ENCODE measurements at places on chromosomes 13 and 19.

DNA sequence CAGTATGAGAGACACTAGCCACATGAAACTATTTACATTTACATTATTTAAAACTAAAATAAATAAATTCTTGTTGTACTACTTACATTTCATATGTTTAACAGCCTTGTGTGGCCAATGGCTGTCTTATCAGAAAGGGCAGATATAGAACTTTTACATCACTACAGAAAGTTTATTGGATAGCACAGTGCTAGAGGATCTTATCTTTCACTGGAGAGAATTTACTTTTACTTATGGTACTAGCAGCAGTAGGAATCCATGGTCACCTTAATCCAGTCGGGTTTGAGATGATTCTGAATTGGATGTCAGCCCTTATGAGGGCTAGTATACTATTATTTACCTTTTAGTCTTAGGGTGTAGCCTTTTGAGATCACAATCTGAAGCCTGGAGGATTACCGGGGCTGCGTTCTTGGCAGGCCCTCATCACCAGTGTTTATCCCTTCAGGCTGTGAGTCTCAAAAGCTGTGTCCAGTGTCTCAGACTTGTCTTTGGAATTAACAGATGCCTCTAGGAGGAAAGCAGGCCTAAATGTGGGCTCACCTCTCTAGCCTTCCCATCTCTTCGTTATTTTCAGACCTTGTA lies 21.7 kb downstream of the IFT88 start:
- DNase-seq = no peak

- no peak for DNase-seq
Measured at GRCh38 chr13:29556742-29557141, 38.7 kb downstream of the SLC7A1 start.

DNA sequence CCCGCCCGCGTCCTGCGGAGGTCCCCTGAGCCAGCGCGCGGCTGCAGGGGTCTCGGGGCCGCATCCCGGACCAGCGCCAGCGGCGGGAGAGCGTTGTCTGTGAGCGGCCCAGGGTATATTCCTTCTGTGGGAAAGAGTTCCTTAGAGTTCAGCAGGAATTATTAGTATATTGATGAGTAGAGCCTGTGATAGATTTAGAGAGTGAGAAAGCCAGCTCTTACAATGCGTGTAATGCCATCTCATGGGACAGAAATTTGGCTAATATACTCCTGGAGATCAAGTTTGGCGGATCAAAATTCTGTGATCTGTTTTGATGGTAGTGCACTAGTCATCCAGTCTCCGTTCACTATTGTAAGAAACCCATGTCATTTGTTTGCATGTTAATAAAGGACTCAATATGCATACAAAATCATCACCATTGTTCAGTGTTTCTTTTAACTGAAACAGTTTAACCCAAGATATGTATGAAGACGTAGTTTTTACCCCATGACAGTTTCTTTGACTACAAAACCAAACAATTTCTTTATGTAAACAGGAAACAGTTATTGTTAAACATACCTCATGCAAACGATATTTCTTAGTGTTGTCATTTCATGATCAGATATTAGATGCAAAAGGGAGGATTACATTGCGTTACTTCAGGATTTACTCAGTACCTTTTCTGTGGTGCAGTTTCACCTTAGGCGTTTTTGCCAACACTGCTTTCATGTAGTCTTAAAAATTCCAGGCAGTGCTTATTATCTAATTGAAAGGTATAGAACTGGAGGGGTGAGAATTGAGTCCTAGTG lies 9.9 kb downstream of the TNFRSF19 start:
- no peak for DNase-seq

- peak; percentile 91 for DNase-seq
Measured at GRCh38 chr19:51338563-51339312, 3.2 kb downstream of the VSIG10L start.

GRCh38 chr13:48831248-48831647 lies 144.5 kb upstream of the FNDC3A start:
- no peak for DNase-seq

- DNase-seq = no peak
Measured at GRCh38 chr13:27965740-27966640, 3.1 kb downstream of the CDX2 start.

DNA sequence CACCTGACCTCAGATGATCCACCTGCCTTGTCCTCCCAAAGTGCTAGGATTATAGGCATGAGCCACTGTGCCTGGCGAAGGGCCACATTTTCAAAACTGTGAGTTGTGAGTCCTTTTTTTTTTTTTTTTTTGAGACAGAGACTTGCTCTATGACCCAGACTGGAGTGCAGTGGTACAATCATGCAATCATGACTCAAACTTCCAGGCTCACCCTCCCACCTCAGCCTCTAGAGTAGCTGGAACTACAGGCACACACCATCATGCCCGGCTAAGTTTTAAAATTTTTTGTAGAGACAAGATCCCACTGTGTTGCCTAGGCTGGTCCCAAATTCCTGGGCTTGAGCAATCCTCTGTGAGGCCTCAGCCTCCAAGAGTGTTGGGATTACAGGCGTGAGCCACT lies 3.8 kb upstream of the MYPOP start:
- no peak for DNase-seq

DNA sequence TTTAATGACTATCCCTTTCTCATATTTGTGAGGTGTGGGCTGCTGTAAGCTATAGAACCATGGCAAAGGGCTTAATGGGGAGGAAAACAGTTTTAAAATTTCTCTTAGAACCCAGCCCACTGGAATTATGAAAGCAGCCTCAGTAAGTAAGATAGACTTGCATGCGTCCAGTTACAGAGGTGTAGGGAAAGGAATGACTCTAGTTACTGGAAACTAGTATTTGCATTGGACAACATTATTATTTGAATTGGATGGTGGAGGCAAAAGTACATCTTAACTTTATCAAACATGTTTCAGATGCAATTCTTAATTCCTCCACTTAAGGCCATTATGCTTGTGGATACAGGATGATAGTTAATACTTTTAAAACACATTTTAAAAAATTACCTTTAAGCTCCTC lies 292.9 kb downstream of the SPRY2 start:
- DNase-seq = no peak

- DNase-seq = no peak
Measured at GRCh38 chr19:8116437-8117293, 32.7 kb downstream of the FBN3 start.

GRCh38 chr19:55197528-55197927 lies 11.8 kb downstream of the PTPRH start:
- DNase-seq = no peak

DNA sequence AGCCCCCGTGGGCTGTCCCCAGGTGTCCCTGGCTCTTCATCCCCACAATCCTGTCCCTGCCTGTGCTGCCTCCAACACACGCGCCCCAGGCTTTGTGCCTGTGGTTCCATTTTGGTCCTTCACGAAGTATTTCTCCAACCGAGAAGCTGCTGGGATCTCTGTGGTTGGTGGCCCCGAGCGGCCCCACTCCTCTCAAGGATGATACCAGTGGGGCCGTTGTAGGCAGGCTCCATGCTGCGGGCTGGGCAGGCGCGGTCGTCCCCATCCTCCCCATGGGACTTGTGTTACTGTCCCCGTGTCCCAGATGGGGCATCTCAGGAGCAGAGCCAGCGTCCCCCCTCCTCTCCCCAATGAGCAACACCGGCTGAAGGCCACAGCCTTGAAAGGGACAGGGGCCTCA lies 3.7 kb upstream of the ZNF554 start:
- no peak for DNase-seq

- DNase-seq = no peak
Measured at GRCh38 chr13:92719868-92720267, 506.7 kb upstream of the GPC6 start.

GRCh38 chr13:41637586-41637985 lies 180.2 kb downstream of the RGCC start:
- no peak for DNase-seq

DNA sequence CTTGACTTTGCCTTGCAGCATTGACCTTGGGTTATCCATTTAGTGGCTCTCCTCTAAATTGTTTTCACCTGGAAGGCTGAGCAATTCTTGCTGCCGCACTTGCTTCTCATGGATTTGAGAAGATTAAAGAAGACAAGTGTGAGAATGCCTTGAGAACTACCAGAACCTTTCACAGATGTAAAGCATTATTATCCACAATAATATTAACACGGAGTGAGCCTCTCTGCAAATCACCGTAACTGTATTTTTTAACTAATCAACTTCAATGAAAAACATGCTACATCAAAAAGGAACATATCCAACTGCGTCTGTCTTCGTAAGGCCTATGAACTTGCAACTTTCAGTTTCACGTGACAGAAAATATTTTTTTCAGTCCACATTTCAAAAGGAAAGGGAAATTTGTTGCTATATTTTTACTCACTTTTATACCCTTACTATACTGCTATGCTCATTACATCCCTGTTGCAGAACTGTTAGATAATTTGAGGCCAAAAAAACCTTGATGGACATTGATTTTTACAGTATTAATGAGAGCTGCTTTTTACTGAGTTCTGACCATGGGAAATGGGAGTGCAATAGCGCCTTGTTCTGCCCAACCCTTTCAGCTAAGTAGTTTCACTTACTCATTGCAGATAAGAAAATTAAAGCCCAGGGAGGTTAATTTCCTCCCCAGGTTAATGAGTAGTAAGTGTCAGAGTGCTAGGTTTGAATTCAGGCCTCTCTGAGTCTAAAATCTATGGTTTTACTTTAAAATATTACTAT lies 93.8 kb upstream of the RAP2A start:
- DNase-seq = no peak

DNA sequence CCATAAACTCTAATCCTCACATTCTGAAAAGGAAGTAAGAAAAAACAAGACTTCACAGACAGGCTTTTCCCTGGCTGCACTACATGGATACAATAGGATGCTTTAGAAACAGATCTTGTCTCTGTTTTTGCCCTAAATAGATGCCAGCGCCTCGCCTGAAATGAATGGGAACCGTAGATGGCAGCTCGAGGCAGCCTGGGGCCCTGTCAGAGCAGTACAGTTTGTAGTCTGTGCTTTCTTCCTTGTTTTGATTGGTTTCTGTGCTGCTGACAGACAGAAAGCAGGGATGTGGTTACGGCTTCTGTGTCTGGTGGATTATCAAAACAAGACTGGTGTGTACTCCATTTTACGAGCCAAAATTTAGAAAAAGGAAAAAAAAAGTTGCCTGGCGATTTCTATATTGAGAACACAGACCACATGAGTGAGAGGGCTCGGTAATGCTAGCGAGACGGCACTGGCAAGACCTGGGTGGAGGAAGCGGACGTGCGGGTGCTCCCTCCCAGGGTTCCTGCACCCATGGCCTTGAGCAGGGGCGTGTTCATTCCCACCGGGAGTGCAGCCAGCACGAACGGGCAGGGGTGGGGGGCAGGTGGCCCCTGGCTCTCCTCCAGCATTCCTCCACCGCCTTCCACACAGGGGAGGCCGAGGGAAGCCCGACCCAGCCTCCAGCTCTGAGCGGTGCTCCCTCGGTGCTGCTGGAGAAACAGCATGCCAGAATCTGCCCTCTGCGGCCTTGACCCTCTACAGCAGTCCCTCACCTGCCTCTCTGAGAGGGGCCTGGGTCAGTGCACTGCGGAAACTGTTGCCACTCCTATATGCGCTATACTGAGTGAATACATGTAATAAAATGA lies 37.6 kb upstream of the C1QTNF9 start:
- DNase-seq = peak; percentile 85

GRCh38 chr13:113209336-113209758 lies at the start of gene CUL4A:
Gene CUL4A, plus strand, starts transcription at chr13:113209613. Its CDS starts 15 bp downstream, at chr13:113209628.
- DNase-seq = peak; percentile 83

DNA sequence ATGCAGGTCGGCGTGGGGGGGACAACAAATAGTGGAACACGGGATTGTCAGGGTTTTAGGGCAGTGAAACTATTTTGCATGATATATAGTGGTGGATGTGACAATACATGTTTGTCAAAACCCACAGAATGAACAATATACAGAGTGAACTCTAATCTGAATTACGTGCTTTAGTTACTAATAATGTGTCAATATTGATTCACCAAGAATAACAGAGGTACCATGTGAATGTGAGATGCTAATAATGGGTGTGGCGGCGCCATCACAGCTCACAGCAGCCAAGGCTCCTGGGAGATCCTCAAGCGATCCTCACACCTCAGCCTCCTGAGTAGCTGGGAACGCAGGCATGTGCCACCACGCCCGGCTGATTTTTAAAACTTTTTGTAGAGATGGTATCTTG lies 12.9 kb downstream of the ELAVL1 start:
- DNase-seq = no peak

DNA sequence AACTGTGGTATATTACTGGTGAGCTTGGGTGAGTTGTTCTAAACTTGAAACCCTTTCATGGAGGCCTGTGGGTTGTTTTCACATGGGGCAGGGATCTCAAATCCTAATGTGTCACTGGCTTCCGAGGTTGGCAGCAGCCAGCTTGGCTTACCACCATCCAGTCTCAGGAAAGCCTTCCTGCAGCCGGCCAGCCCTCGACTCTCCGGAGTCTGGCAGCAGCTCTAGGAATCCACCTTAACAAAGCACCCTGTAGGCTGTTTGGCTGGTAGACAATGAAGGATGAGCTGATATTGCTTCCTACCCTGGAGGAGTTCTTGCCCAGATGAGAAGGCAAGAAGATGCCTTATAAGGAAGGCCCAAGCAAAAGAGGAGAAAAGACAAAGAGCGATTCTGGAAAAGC lies 188.3 kb downstream of the KLF12 start:
- DNase-seq = no peak

GRCh38 chr19:1952635-1953034 lies 11.7 kb downstream of the CSNK1G2 start:
- DNase-seq = no peak

DNA sequence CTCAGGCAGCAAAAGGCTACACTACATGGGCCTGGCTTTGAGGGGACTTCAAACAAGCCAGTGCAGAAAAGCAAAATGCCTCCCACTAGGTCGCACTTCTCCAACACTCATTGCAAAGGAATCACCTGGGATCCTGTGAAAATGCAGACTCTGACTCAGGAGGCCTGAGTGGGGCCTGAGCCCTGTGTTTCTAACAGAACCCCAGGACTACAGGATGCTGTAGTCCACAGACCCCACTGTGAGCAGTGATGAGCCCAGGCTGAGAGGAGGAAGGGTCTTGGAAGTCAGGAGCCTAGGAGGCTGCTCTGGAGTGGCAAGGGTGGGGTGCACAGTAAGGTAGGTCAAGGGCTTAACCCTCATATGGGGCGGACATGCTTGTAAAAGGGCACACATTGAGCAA lies 46.7 kb upstream of the SERP2 start:
- DNase-seq = no peak
